HCEC 1CT (cell line): ENCODE measurements at places on chromosomes 6 and 20.

DNA sequence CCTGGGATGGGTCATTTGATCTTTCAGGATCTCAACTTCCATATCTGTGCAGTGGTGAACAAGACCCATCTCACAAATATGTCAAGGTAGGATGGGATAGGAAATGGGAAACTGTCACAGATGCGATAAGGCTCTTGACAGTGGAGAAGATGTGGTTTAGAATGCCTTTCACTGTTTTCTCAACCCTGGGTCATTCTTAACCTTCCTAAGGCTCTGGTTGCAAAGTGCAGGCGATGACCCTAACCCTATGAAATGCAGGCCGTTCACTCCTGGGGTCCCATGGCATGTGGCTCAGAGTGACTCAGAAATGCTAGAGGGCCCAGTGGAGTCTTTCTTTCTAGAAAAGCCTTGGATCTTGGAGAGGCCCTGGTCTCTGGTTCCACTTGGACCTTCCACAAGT is 61.7 kb downstream of the FOXA2 start:
- no peak for DNase-seq

GRCh38 chr6:31972709-31973350 is 892 bp upstream of the DXO start:
- peak; percentile 53 for DNase-seq

DNA sequence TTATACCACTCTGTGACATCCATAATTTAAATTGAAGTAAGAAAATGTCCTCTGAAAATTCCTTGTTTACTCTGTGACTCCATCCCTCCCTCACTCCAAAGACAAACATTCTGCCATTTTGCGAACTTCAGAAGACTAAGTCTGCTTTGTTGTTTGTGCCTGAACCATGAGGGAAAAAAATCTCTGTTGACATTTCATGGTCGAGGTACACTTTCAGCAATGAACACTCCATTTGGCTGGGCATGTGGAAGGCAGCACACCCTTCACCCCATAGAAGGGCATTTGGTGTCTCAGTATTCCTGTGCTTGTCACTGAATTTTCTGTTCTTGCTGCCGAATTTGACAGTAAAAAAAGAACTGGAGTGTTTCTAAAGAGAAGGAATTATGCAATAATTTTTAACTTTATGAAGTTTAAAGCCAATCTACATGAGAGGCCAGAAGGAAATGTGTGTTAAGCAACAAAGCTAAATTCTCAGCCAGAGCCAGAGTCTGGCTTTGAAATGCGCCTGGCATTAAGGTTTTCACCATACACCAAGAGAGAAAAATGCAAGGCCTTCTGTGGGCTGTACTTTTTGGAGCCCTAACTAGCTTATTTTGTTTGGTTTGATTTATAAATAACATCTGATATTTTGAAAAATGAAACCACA is 4.7 kb upstream of the PBOV1 start:
- no peak for DNase-seq

- no peak for DNase-seq
These were observed 69.3 kb downstream of the ABHD12 start for GRCh38 chr20:25321262-25321831.

GRCh38 chr6:130366107-130367005 is 539 bp downstream of the TMEM200A start:
- peak; percentile 52 for DNase-seq

- no peak for DNase-seq
These were observed 459.8 kb upstream of the CITED2 start for GRCh38 chr6:139834232-139834631.

- no peak for DNase-seq
These were observed 350.3 kb upstream of the KCNQ5 start for GRCh38 chr6:72271531-72271930.

DNA sequence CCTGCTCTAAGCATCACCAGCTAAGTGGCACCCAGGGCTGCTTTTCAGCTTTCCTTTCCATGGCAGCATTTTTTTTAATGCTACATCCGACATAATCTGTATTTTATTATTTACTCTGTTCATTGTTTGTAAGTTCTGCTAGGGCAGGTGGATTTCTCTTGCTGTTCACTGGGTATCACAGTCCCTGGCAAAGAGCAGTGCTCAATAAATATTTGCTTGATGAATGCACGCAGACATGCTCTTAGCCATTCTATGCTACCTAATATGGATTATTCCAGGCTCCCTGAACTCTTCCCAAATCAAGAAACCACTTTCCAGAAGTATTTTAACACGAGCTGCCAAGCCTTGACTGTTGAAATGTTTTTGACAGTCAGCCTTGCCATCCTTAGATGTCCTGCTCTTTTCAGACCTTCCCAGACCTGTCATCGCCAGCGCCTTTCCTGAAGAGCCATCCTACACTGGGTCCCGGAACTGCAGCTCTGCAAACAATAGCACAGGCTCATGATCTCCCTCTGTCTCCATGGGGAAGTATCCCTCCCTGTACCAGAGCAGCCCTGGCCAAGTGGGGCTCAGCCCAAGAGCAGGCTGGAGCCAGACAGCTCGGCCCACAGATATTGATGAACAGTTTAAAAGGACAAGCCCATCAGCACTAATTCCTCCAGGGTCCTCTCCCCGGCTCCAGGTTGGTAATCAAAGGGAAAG is 136.5 kb upstream of the CDH4 start:
- no peak for DNase-seq

DNA sequence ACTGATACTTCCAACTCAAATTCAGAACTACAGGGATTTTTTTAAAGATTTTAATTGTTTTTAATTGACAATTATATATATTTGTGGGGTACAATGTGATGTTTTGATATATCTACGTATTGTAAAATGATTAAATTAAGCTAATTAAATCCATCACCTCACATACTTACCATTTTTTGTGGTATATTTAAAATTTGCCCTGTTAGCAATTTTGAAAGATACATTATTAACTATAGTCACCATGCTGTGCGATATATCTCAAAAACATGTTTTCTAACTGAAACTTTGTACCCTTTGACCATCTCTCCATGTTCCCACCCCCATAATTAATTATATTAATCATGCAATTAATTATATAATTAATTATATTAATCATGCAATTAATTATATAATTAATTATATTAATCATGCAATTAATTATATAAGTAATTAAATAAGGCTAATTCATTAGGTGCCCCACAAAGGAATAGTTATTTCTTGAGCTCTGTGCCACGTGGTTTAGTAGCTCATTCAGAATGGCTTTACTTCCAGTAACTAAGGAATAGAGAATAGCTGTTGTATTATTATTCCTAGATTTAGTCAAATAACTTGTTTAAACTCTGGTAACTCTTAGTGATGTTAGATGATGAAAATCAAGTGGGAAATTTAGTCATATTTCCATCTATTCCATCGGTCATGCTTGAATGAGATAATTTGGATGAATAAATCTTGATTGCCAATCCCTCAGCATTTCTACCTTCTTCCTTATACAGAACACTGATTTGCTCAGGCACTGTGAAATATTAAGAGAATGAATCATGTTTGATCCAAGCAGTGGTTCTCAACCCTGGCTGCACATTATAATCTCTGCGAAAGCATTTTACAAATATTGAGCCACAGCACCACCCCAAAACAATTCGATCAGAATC is 25.1 kb downstream of the LOC128125822 start:
- peak; percentile 17 for DNase-seq

- no peak for DNase-seq
These were observed 211.9 kb upstream of the CNR1 start for GRCh38 chr6:88377976-88378568.

GRCh38 chr6:158415666-158416065 is 103.4 kb downstream of the TULP4 start:
- DNase-seq, result no peak

GRCh38 chr6:135097172-135097571 is 42.5 kb upstream of the HBS1L start:
- DNase-seq, result no peak

- peak; percentile 32 for DNase-seq
These were observed 70.2 kb upstream of the BEND3 start for GRCh38 chr6:107185391-107185970.

DNA sequence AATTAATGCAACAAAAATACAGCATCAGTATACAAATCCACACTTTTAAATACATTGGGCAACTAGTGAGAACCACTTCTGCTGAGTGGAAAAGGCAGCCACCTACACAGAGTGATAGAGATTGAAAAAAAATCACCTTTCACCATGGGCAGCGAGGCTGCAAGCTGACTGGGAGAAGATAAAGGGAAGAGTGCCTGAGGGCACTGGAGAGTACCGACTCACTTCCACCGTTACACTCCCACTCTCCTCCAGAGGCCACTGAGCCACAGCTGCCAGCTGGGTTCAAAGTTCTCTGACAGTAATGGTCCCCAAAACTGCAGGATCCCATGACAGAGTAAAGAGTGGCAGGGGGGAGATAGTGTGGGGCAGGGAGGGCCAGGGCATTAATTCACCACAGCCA is 24.1 kb downstream of the PXT1 start:
- no peak for DNase-seq

DNA sequence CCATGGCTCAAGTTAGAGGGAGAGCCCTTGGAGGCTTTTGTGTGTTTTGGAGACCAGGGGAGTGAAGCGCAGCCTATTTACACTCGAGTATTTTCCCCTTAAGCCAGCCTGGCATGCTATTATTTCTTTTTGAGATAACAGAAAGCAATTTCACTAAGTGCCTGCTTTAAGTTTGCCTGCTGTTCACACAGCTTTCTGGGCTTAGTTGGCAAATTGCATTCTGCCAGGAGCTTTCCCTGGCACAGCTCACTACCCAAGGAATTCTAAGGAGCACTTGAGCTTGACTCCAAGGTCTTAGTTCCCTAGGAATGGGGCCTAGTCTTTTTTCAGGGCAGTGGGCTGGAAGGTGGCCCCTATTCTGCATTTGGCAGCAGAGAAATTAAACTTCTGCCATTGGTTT is 19.0 kb upstream of the ASXL1 start:
- no peak for DNase-seq

DNA sequence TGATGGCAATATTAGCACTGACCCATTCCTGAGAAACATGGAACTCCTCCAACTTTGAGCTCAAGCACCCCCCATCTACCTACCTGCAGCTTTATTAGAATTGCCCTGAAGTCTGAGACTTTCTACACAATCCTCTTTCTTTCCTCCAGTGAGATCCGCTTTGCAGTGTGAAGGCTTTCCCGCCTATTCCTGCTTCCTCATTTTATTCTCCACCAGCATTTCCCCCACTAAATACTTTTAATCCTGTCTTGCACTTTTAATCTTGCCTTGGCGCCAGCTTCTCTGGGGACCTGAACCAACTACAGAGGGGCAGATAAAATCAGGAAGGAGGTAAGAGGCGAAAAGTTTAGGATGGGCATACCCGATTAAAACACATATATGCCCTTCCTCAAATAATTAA is 178.1 kb upstream of the PRDM1 start:
- no peak for DNase-seq

- no peak for DNase-seq
These were observed 173.4 kb downstream of the DTNBP1 start for GRCh38 chr6:15489261-15489962.

DNA sequence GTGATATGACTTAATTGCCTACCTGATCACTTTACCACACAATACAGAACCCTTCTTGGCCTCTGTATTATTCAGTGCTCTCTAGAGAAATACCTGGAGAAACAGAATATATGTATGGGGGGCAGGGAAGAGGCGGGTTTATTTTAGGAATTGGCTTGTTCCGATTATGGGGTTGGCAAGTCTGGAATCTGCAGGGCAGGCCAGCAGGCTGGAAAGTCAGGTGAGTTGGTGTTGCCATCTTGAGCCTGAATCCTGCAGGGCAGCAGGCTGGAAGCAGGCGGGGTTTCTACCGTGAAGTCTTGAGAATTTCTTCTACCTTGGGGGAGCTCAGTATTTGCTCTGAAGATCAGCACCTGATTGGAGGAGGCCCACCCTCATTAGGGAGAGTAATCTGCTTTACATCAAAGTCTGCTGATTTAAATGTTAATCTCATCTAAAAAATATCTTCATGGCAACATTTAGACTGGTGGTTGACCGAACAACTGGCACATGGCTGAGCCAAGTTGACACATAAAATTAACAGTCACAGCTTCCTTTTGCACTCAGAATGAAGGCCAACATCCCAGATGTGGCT is 193.9 kb downstream of the ZDHHC14 start:
- no peak for DNase-seq

DNA sequence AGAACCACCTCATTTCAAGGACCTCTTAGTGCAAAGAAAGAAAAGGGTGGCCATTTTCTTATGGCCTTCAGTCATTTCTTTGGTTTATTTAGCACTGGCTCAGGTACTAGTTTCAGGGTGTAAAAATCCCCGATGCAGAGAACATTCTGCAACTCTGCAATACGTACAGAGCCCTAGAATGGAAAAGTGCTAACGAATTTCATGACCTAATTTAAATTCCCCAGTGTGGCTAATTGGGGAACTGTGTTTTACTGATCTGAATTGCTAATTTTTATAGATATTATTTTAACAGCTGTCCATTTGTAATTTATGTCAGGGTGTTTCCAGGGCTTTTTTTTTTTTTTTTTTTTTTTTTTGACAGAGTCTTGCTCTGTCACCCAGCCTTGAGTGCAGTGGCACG is 160.7 kb downstream of the UST start:
- no peak for DNase-seq

DNA sequence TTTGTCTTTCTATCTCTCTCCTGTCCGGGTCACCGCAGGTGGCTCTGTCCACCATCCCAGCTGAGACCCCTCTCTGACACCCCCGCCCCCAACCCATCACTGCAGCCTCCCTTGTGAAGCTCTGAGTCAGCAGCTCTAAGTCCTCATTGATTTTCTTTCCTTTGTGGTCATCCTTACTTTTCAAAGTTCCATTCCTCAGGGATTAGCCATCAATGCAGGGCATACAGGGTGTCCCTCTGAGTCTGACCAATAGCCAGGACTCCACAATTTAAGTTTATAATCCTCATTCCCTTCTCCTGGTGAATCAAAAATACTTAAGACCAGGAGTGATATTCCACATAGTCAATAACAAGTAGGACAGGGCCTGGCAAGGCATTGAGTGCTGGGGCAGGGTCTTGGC is 333.3 kb upstream of the CNR1 start:
- peak; percentile 62 for DNase-seq

DNA sequence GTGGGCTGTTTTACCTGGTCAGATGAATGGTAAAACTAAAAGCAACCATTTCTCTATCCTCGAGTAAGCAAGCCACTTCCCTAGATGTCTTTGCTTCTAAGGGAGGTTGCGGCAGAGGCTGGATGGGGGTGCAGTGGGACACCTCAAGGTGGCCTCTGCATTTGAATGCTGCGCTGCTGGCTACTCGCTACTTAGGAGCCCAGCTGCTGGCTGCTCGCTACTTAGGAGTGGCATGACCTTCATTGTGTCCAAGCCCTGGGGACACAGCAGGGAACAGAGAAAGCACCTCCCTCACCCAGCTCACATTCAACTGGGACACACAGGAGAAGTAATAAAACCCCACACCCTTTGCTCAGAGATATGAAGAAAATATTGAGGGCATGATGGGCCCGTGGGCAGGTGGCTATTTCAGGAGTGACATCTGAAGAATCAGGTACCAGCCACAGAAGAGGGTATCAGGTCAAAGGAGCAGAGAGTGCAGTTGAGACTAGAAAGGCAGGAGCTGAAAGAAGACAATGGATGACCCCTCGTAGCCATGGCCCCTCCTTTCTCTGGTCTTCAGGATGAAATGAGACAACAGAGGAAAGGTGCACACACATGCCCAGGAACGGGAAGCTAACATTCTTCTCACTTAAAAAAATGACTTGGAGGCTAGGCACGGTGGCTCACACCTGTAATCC is 149.4 kb downstream of the ZMYND8 start:
- no peak for DNase-seq
